ENCODE measurements at places on chromosomes 12 and 14. TPM values are rescaled to one million over a fixed set of nuclear protein-coding genes. Genes with fewer than 3 reads are reported as not detected.

Gene TEP1
- total RNA-seq: 36.2 TPM

Gene ESRRB
- total RNA-seq: not detected

Gene TAS2R7
- not detected for total RNA-seq

Gene ABCD2
- not detected for total RNA-seq

Gene RILPL1
- 7.4 TPM for total RNA-seq

Gene EFS
- 0.17 TPM for total RNA-seq

Gene ADGRD1
- 0.17 TPM for total RNA-seq

Gene ZNF664
- 68.9 TPM for total RNA-seq

Gene OR4E2
- not detected for total RNA-seq

DNA sequence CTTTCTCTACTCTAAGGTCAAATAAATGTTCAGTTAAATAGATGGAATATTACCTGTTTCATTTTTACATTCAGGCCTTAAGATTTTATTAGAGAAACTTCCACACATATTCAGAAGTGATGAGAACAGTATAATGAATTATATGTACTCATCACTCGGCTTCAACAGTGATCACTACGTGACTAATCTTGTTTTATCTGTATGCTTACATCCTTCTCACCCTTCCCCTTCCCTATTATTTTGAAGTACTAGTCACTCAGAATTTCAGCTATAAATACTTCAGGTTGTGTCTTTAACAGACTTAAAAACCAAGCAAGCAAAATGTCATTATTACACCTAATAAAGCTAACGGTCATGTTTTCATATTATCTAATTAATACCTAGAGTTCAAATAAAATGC lies 34.9 kb downstream of the ETV6 start:
- DNase-seq: no peak

- DNase-seq: no peak
These were observed 10.7 kb upstream of the IKZF4 start for GRCh38 chr12:56010111-56010570.

DNA sequence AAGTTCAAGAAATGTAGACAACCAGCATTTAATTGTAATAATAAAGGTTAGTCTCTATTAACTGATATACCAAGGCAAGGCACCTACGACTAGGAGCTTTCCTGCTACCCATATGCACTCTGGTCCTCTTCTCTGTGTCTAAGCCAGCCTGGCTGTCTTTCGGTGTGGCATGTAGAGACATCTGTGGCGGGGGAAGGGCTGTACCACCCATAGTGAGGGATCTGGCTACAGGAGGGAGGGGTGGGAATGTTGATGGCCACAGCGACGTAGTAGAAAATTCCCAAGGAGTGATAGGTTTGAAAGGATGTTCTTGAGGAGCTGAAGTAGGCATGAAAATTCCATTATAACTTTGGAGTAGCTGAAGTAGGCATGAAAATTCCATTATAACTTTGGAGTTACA lies 344.2 kb downstream of the ATP23 start:
- no peak for DNase-seq

DNA sequence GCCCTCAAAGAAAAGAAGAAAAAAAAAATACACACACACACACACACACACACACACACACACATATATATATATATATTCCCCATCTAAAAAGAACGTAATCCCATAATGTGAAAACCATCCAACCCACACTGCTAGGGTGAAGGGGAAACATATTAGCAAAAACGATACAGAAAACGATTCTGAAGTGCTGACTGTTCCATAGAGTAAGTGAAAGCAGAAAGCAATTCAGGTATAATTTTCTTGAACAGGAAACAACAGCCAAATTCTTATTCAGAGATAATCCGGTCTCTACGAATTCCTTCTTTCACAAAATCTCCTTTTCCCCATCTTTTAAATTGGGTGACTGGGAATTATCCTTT lies 393.5 kb downstream of the NOVA1 start:
- no peak for DNase-seq

DNA sequence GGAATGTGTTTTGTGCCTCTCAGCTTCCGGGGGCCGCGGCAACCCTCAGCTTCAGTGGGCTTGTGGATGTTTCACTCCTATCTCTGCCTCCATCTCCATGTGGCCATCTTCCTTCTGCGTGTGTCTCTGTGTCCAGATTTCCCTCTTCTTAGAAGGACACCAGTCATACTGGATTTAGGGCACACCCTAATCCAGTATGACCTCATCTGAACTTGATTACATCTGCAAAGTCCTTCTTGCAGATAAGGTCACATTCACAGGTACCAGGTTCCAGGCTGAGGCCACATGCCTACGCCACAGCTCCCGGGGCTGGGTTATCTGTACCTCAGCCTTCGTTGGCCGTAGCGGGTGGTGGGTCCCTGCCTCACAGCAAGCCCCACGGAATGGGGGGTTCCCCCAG lies 68.9 kb downstream of the ZNF664 start:
- no peak for DNase-seq

- peak; percentile 90 for DNase-seq
These were observed 118.5 kb downstream of the TTC7B start for GRCh38 chr14:90697577-90698206.

DNA sequence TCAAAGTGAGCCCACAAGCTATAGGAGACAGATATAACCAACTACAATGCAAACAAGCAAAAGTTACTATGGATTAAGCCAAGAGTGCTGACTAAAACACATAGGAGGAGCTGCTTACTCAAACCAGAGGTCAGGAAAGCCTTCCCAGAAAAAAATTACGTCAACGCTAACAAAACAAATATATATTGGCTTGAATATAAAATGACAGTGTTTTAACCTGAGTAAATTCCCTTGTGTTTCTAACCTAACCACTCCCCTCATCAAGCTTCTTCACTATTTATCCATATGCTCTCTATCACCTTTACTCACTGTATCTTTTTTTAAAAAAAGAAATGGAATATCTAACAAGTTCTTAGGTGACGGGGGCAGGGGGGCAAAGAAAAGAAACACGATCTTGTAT lies 115.9 kb downstream of the MED13L start:
- DNase-seq: peak; percentile 43

DNA sequence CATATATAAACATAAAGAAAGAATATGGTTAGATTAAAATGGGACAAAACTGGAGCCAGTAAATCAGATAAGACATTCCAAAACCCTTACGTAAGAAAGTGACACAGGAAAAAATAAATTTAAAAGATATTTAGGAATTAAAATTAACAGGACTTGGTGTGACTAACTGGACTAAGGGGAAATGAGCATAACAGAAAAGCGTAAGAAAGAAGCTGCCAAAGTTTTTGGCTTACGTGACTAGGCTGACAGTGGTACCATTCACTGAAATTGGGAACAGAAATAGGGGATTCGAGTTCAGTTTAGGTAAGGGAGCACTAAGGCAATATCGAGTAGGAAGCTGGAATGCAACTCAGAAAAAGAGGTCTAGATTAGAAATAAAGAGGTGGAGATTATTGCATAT lies 7.8 kb downstream of the CDK17 start:
- DNase-seq: peak; percentile 51

- DNase-seq: no peak
These were observed 196.8 kb downstream of the RBM19 start for GRCh38 chr12:113769305-113769704.

- no peak for DNase-seq
These were observed 954.8 kb upstream of the SEL1L start for GRCh38 chr14:82488473-82488872.

GRCh38 chr12:67877727-67878126 lies 111.5 kb upstream of the IFNG-AS1 start:
- no peak for DNase-seq

DNA sequence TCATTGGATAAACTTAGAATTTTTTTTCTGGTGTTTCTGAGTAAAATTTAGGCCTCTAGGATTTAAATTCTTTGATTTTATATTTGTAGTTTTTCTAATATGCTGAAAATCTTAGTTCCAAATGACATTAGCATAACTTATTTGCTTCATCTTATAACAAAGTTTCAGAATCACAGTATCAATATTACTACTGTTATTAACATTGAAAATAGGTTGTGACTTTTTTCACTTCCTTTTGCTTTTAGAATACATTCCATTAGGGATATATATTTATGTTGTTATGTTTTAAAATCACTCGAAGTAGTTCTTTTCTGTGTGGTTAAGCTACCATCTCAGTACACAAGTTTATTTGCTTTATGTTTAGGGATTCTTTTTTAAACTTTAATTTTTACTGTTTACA lies 12.8 kb downstream of the RAB3IP start:
- DNase-seq: no peak

GRCh38 chr14:48274826-48275225 lies 599.4 kb upstream of the MDGA2 start:
- DNase-seq: no peak

DNA sequence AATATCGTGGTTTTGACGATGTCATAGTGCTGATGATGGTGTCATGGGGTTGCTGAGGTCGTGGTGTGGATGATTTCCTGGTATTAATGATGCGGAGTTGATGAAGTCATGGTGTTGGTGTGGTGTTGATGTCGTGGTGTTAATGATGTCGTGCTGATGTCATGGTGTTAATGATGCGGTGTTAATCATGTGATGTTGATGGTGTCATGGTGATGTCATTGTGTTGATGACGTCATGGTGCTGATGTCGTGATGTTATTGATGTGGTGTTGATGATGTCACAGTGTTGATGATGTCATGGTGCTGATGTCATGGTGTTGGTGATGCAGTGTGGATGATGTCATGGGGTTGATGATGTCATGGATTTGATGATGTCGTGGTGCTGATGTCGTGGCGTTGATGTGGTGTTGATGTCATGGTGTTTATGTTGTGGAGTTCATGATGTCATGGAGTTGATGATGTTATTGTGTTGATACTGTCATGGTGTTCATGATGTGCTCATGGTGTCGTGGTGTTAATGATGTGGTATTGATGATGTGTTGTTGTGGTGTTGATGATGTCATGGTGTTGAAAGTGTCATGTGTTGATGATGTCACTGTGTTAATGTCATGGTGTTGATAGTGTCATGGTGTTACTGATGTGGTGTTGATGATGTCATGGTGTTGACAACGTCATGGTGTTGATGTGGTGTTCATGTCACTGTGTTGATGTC lies 48.5 kb upstream of the RIMBP2 start:
- peak; percentile 50 for DNase-seq

- DNase-seq: no peak
These were observed 178.0 kb downstream of the CAND1 start for GRCh38 chr12:67447180-67447579.

DNA sequence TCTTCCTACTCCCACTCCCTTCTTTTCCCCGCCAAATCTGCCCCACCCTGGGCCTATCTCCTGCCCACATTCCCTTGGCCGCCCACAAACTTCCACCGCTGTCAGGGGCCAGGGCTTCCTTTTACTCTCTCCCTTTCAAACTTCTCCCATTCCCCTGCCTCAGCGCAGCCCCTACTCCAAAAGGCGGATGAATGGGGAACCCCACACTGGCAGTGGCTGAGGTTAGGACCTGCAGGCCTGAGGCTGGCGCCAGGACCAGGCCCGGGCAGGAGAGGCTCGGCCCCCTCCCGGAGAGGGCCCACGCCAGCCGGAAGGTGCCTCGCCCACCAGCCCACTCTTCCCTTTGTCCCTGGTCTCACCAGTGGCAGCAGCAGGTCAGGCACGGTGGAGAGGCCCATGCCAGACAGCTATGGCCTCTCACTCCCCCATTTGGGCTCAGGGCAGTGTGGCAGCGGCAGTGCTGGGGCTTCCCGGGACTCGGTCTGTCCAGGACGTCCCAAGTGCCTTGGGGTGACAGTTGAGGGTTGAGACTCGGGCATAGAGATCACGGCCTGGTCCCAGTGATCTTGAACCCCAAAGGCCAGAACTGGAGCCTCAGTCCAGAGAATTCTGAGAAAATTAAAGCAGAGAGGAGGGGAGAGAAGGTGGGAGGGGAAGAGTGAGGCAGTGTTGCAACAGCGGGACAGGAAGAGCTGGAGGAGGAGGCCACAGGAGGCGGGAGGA lies at the start of gene TNFRSF1A:
Gene TNFRSF1A (minus strand): TSS at position 660 of the 723 bp plus-strand sequence. CDS start 262 bp downstream, at position 398.
- DNase-seq: peak; percentile 81

GRCh38 chr14:24310646-24311604 lies at the start of gene LTB4R:
Gene LTB4R, plus strand, starts transcription at chr14:24311502. Its CDS starts 4,150 bp downstream, at chr14:24315652.
- DNase-seq: peak; percentile 86

DNA sequence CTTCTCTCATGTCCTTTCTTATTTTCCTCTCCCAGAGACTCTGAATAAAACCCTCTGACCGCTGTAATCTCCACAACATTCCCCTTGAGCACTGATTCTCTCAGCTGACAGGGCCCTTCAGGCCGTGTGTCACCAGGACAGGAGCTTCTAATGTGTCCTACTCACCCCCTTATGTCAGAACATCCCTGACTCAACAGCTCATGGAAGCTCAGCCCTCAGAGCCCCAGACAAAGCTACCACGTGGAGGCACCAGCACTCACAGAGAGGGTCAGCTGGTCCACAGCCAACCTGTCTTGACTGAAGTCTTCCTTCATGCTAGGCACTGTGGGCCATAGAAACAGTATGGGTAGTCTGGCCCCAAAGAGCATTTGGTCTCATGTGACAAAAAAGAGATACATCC lies 49.8 kb downstream of the SMUG1 start:
- DNase-seq: no peak

DNA sequence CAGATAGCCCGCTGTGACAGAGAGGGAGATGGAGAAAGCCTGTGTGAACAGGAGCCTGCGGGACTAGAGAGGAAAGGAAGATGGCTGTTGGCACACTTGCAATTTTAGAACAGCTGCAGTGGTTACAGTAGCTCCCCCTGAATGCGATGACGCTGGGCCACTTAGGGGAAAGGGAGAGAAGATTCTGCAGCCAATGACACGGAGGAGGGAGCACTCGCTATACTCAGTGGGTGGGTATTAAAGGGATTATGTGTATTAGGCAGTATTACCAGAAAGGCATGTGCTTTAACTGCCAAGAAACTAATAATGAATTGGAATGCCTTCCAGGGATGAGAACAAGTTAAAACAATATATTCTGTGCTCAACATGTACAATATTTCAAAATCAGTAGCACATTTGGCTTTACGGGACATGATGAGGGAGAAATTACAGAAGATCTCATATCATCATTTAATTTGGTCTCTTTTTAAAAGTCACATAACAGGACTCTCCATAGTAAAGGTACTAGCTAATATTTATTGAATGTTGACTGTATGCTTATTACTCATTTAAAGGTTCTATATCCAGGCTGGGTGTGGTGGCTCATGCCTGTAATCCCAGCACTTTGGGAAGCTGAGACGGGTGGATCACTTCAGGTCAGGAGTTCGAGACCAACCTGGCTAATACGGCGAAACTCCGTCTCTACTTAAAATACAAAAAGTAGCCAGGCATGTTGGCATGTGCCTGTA lies 35.9 kb upstream of the FOS start:
- no peak for DNase-seq

GRCh38 chr14:36295642-36296627 lies 24.5 kb downstream of the MBIP start:
- DNase-seq: no peak

- DNase-seq: peak; percentile 50
These were observed 3.3 kb downstream of the LRIG3 start for GRCh38 chr12:58916921-58917511.

- DNase-seq: no peak
These were observed 31.5 kb downstream of the SPTB start for GRCh38 chr14:64848239-64848638.

DNA sequence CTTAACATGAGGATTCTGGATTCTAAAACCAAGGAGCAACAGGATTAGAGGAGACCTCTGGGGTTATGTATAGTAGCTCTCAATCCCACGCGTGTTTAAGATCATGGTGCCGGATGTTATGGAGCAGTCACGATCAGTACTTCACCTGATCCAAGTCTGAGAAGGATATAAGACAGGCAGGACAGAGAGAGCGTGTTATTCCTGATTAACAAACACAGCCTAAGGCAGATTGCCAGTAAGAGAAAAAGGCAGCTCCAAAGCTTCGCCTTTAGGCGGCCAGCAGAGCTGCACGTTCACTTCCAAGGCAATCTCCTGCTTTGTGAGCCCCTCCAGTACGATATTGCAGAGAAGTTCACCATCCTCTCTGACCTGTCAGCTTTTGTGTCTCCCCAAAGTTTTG lies 5.5 kb downstream of the SETD3 start:
- no peak for DNase-seq
